H9 (cell line): ENCODE measurements at places on chromosomes 2 and 18. TPM values are rescaled to one million over a fixed set of nuclear protein-coding genes. Genes with fewer than 3 reads are reported as not detected.
A peak's percentile ranks its signal among the peaks of the same experiment; 100 is the strongest.

DNA sequence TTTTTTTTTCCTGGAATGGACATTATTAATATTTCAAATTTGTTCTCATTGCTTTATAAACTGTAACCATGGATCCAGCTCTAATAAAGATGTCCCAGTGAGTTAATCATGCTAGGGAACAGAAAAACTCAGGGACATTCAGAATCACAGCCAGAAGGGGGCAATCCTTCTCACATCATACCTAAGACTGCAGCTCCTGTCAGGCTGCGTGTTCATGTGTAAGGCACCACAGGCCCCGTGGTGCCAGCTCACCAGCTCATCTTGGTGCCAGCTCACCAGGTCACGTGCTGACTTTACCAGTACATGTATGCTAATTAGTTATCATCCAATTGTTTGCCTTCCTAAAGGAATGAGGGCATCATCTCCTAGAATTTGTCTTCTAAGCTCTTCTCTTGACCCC, 84.7 kb upstream of the NEDD4L start:
- peak; percentile 46 for DNase-seq

DNA sequence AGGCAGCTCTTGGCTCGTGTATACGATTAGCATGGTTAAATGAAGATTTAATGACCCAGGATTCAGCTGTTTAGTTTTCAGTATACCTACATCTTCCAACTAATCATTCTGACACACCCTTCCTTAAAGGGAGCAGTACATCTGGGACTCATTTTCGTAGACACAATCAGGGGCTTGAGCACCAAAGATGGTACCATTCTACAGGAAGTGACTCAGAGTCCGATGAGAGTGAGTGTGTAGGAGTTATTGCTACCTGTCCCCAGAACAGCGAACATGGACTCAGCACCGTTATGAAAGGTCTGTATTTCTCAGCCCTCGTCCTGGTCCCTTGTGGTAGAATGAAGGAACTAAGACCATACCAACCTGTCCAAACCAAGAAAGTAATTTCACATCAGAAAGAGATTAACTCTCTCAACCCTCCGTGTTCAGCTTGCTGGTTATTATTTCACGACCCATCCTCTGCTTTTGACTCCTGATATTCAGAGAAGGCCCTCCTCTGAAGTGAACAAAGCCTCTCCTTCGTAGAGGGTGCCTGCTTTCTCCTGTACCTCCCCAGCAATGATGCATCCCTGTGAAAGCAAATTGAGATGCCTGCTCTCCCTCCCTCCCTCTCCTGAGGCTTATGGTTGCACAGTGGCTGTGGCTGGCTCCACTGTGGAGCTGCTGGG, 214.8 kb downstream of the MTX2 start:
- DNase-seq, result no peak

DNA sequence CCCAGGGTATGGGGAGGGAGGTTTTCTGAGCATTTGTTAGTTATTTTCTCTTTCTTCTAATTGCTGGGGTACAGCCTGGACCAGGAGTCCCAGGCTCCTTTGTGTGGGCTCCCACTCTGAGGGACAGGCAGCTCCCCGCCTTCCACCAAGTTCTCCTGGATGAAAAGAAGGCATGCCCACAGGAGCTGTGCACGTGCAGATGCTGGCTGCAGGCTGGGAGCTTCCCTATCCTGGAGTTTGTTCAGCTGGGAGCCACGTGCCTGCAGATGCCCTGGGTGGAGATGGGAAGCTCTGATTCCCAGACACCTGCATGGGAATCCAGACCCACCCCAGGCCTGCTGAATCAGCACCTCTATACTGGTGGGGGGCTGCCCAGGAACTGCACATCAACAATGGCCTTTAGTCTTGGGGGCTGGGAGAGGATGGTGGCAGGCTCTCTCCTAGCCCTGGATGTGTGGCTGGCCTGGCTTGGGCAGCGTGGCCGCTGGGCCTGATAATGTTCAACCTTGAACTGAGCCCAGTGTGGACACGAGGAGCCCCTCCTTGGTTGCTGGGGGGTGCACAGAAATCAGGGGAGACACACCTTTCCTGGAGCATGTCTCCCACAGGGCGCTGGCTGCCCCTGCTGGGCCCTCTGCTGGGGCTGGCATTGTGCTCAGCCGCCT, 233.6 kb upstream of the HS6ST1 start:
- DNase-seq, result no peak

DNA sequence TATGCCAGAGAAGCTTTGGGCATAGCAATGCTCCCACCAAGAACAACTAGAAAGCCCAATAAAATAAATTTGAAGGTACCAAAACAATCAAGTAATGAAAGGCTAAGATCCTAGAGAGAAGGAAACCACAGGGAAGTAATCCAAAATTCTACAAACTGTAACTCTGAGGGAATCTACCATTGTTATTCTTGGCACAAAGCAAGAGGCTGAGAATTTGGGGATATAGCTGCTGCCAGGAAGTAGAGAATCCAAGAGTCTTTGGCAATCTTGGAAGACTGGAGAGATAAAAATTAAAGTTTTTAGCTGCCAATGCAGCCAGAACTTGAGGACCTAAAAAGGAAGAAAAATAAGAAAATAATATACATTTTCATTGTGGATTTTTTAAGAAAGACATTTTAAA, 68.5 kb downstream of the PIGN start:
- no peak for DNase-seq

DNA sequence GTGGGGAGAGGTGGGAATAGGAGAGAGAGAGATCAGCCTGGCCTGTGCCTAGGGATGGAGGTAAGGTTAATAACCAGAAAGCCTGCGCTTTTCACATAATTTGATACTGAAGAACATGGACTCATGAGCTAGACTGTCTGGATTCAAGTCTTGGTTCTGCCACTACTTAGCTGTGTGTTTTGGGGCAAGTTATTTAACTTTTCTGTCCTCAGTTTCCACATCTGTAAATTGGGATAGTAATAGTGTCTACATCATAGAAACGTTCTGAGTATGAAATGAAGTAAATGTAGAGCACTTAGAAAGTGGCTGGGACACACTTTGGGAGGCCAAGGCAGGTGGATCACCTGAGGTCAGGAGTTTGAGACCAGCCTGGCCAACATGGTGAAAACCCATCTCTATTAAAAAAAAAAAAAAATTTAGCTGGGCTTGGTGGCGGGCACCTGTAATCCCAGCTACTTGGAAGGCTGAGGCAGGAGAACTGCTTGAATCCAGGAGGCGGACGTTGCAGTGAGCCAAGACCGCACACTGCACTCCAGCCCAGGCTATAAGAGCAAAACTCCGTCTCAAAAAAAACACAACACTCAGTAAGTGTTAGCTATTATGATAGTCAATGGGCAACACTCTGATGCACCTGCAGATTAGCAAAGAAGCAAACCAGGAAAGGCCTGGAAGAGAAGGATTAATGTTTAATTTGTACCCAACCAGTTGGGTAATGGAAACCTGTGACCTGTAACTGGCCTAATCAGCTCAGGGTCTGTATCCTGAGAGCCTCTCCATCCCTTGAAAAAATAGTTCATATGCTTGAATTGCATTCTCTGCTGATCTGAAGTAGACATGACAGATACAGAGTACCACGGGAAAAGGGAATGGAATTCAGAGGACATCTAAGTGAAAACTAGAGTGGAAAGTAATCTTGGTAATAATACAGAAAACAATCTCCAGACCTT, 6.8 kb downstream of the GALM start:
- DNase-seq, result no peak

GRCh38 chr18:28036488-28036887, 140.4 kb downstream of the CDH2 start:
- no peak for DNase-seq

GRCh38 chr2:30216157-30216556, 15.2 kb upstream of the LBH start:
- no peak for DNase-seq

DNA sequence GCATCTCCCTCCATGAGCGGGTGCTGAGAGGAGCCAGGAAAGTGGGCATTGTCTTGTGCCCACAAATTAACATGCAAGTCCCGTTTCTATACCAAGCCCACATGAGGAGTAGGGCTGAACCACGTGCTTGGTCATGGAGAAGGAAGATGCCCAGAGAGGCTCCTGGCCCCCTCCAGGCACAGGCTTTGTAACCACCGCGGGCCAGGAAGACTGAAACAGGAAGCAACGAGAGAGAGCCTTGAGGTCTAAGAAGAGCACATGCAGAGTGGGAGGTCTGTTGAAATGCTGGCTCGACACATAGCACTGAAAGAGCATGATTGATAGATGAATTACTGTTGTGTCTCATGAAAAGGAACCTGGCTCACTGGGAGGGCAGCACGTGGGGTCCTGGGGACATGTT, 36.3 kb downstream of the VWA3B start:
- no peak for DNase-seq

DNA sequence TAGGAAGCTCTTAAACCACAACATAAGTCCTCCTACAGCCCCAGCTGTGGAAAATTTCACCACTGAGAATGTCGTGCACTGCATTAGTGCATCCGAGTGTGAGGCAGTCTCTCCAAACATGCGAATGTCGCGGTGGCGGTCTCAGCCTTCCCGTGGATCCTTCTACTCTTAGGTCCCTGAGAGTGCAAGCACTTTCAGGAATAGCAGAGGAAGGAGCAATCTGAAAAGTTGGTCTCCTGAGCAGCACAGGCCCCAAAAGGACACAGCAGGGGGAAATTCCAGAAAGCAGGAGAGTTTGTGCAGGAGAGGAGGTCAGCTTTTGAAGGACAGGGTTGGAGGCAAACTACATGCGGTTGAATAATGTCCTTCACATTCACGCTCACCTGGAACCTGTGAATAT, 440.5 kb upstream of the SMIM21 start:
- no peak for DNase-seq

DNA sequence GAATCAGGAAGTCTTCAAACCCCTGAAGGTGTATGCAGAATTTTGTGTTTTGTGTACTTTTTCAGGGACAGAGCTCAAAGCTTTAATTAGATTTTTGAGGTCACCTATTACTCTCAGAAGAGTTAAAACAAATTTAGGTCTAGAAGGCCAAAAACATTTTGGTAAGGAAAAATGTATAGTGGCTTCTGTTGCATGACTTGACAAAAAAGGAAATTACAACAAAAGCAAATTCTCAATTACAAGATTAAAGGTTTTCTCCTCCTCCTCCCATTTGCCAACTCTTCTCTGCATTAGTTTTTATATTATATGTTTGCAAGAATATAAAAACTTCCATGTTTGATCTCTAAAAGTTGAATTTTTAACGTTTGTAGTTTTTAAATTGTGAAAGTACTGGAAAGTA, 4.0 kb downstream of the PIK3C3 start:
- no peak for DNase-seq

DNA sequence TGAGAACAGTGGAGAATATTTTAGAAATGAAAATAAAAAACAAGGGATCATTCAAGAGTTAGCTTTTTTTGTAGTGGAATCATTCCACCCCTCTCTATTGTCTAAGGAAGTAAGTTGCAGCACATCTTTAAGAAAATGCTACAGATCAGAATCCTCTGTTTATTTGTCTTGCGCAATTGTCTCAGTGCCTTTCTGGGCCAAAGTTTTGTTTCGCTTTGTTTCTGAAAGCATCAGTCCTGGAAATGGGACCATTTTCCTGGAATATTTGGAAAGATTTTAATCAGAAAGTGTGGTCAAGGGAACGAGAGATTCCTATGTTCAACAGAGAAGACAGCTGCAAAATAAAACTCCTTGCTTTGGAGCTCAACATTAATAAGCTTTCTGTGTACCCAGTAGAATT, 74.0 kb downstream of the NRXN1 start:
- DNase-seq, result no peak

DNA sequence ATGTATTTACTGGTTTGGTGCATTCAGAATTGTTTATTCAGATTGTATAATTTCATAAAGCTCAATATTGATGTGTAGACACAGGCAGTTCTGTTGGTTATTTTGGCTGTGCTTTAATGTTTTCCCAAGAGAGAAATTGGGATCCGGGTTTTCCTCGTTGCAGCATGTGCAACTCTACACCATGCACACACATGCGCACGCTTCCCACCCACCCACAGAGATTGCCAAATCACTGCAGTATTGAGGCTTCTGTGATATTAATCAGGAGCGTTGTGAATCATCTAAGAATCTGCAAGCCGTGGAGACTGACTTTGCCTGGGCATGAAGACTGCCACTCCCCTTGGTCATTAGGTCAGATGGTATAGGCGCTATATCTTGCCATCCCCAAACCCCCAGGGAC, 571.5 kb downstream of the SLC4A3 start:
- DNase-seq, result no peak

- peak; percentile 55 for DNase-seq
These were observed 5.0 kb upstream of the CHST10 start for GRCh38 chr2:100422320-100423055.

- DNase-seq, result no peak
These were observed 3.5 kb upstream of the ERICH2 start for GRCh38 chr2:170766693-170767092.

GRCh38 chr18:75159646-75160356, 49.1 kb downstream of the PTGR3 start:
- DNase-seq, result no peak

- DNase-seq, result no peak
These were observed 81.6 kb downstream of the SH3RF3 start for GRCh38 chr2:109210431-109211200.

DNA sequence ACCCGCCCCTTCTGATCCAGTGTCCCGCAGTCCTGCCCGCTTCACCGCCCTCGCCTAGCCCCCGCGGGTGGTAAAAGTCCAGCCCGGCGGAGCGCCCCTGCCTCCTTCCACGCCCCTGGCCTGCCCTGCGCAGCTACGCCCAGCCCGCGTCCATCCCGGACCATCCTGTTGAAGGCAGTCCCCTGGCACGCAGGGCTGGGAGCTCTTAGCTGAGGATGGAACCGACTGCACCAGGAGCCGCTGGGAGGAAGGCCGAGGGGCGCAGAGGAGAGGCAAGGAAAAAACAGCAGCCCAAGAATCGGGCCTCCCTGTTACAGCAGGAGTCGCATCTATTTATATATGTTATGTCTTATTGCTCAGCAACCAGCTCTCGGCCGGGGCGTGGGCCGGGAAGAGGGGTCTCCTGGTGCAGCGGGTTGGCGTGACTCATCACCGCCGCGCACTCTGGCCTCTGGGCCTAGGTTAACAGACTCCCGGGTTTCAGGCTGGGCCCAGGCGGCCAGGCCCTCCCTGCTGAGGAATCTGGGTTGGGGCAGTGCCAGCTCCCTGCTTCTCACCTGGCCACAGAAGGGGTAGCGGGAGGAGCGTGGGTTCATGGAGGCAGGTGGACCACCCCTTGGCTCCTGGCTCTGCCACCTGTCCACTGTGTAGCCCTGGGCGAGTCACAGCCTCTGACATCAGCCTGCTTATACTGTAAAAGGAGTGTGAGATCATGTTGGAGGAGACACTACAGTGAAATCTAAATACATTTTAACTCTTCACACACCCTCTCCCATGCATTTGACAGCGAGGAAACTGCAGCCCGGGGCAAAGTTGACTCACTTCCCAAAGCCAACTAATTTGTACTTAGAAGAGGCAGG, 13.4 kb upstream of the MAP3K2 start:
- peak; percentile 52 for DNase-seq

- no peak for DNase-seq
These were observed 281.8 kb downstream of the GULP1 start for GRCh38 chr2:188573453-188573852.

ERMN gene
- 0.29 and 0.48 TPM in 2 replicates for total RNA-seq

C2orf78 gene
- total RNA-seq, result 0.07 and 0.09 TPM in 2 replicates

ATP6V1B1 gene
- not detected in 2 replicates for total RNA-seq

STK39 gene
- 22.1 and 22.7 TPM in 2 replicates for total RNA-seq

LIMS2 gene
- total RNA-seq, result 5.7 and 5.9 TPM in 2 replicates

ACADL gene
- 0.24 and 0.26 TPM in 2 replicates for total RNA-seq

GRB14 gene
- total RNA-seq, result 7.6 and 9.6 TPM in 2 replicates

SLC16A14 gene
- total RNA-seq, result 0.61 and 1.1 TPM in 2 replicates

CFAP221 gene
- total RNA-seq, result 0.20 and 0.46 TPM in 2 replicates
